ENCODE measurements at places on chromosomes 12 and 14.

- DNase-seq = no peak
- peaks cover 14% of the 10 kb centered on the region for H3K36me3 ChIP-seq
- H3K27me3 ChIP-seq = no peaks in the 10 kb centered on the region
These were observed 84.7 kb downstream of the NUAK1 start for GRCh38 chr12:106054049-106054448.

DNA sequence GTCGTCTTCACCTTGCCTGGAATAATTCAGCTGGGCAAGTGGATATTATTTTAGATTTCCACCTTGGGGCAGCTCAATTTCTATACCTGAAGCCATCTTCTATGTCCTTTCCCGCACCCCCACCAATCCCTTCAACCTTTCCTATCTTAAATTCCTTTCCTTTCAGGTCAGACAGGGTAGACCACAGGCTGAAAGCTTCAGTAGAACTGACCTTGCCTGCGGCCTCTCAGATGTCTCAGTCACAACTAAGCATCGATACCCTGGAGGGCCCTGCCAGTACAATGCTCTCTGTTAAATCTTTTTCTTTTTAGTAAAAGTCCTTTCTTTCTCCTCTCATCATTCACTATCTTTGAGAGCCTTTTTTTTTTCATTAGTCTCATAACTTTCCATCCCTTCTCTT is 38.9 kb downstream of the SLC2A14 start:
- no peak for DNase-seq
- H3K4me1 ChIP-seq = peaks cover 39% of the 10 kb centered on the region
- H3K36me3 ChIP-seq = no peaks in the 10 kb centered on the region
- H3K4me3 ChIP-seq = no peak overlapping the region

GRCh38 chr12:117674313-117674712 is 294.5 kb downstream of the KSR2 start:
- H3K27me3 ChIP-seq = peaks cover 68% of the 10 kb centered on the region
- no peak overlapping the region for H3K4me3 ChIP-seq
- no peak for DNase-seq

GRCh38 chr14:35750202-35750904 is 58.7 kb downstream of the RALGAPA1 start:
- no peak overlapping the region for H3K4me3 ChIP-seq
- peaks cover 7% of the 10 kb centered on the region for H3K4me1 ChIP-seq
- H3K27me3 ChIP-seq = no peaks in the 10 kb centered on the region
- no peak overlapping the region for H3K27ac ChIP-seq

- H3K4me3 ChIP-seq = no peak overlapping the region
- H3K27me3 ChIP-seq = no peaks in the 10 kb centered on the region
These were observed 75.0 kb downstream of the SCAF11 start for GRCh38 chr12:45915405-45915804.
